Hepatic stellate cell (primary cell): ENCODE measurements at places on chromosomes 16 and 17.

- DNase-seq, result no peak
Observed at GRCh38 chr16:87067836-87068761, 249.1 kb downstream of the C16orf95 start.

- DNase-seq, result no peak
Observed at GRCh38 chr16:53785044-53785443, 81.1 kb downstream of the FTO start.

DNA sequence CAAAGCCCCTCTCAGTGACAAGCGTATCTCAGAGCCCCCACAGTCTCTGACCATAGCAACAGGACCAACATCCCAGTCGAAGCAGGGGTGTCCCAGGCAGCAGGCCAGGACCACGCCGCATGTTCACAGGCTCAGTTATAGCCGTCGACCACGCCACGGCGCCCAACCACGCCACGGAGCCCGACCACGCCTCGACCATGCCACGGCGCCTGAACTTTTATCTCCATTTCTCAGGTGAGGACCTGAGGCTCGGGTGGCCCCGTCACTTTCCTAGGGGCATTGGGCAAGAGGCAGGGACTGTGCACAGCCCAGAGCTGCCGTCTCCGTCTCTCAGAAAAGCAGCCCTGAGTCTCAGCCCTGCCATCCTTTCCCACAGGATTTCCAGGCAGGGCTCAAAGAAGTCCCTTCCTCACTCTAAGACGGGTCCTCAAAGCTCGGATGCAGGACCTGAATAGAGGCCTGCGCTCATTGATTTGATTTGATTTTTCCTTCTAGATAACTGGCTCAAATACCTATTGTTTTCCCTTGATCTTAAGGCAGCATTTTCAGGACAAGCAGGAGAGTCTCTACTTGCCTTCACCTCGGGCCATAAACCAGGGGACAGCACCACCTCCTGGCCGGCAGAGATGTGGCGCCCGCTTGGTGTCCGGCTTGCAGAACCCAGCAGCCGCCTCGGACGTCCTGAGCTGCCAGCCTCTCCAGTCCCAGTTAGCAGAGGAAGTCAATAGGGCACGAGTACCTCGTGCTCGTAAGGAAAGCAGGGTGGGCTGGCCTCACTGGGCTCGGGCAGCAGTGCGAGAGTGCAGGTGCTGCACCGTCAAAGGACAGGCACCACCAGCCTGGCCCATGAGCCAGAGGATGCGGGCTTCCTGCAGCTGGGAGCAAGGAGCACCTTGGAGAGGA lies 38.8 kb downstream of the C16orf95 start:
- DNase-seq, result peak; percentile 92

DNA sequence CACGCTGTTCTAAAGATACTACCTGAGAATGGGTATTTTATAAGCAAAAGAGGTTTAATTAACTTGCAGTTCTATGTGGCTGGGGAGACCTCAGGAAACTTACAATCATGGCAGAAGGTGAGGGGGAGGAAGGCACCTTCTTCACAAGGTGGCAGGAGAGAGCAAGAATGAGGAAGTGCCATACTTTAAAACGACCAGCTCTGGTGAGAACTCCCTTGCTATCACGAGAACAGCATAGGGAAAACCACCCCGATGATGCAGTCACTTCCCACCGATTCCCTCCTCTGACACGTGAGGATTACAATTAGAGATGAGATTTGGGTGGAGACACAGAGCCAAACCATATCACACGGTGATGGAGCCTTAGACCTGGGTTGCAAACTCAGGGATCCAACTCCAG lies 317.5 kb upstream of the EEF2KMT start:
- DNase-seq, result no peak

- DNase-seq, result peak; percentile 39
Observed at GRCh38 chr17:77321649-77322513, 181.1 kb downstream of the SEC14L1 start.

DNA sequence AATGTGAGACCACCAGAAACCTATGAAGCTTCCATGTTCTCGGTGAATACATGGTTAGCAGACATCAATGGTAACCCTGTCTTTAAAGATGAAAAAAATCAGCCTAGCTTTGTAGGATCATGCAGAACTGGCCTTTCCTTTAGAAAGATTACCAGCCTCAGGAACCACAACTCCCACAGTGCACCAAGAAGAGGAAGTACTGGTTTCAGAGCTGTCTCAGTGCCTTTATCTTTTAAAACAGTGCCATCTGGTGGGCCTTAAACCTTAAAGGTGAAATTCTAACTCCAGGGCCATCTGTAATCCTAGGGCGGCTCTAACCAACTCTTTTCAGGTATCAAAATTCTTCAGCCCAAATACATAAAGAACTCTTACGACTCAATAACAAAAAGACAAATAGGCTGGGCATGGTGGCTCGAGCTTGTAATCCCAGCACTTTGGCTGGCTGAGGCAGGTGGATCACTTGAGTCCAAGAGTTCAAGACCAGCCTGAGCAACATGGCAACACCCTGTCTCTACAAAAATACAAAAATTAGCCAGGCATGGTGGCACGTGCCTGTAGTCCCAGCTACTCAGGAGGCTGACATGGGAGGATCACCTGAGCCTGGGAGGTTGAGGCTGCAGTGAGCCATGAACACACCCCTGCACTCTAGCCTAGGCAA lies 5.4 kb downstream of the ATPAF2 start:
- peak; percentile 88 for DNase-seq

DNA sequence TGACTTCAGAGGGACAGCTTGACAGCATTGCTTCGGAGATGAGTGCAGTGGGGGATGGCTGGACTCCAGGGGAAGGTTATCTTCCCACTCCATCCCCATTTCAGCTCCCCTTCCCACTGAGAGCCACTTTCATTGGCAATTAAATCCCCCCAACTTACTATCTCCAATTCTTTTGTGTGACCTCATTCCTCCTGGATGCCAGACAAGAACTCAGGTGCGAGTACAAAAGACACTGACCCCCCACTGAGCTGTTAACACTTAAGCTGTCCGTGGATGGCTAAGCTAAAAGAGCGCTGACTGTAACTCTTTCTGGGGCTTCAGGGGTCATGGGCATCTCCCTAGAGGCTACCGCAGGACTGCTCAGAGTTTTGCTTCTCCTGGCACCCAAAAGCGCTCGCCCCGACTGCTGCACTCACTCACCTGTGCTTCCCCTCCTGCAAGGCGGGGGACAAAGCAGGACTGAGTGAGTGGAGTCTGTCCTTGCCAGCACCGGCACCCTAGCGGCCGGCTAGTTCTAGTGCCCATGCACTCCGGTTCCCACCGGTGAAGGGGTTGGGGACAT lies 44.8 kb upstream of the FBXO47 start:
- DNase-seq, result no peak

GRCh38 chr17:42893359-42893758 lies 7.2 kb upstream of the G6PC1 start:
- DNase-seq, result no peak

DNA sequence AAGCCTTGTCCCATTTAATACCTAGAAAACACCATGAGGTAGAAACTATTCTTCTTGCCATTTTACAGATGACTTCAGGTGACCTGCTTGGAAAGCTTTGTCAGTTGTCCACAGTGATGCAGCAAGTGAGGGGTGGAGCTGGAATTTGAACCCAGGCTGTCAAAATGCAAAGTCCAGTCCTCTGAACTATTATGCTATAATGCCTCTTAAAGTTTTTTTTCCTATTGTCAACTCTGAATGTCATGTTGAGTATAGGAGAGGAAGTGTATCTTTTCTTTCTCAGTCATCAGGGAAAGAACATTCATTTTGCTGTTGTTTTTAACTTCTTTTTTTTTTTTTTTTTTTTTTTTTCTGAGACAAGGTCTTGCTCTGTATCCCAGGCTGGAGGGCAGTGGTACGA lies 525.6 kb downstream of the XYLT1 start:
- no peak for DNase-seq

DNA sequence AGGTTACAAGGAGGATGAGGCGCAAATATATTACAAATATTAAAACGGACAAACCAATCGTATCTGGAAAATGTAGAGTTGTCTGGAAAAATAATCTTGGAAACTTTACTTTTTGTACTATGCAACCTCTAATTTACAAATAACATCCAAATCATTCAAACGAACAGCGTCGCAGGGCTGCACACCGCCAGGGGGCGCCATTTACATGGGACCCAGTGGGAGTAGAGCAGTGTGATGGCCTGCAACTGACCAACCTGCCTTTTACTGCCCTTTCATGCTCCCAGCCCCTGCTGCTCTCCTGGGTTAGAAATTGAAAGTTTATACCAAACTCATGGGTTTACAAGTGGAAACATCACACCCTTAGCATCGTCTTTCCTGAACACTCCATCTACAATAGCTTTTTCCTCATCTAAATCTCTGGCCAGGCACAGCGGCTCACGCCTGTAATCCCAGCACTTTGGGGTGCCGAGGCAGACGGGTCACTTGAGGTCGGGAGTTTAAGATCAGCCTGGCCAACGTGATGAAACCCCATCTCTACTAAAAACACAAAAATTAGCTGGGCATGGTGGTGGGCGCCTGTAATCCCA lies 10.0 kb downstream of the PITPNC1 start:
- peak; percentile 59 for DNase-seq
